Thoracic aorta (tissue), 2 donors: ENCODE measurements at places on chromosomes 13 and 19.
A peak's percentile ranks its signal among the peaks of the same experiment; 100 is the strongest.

DNA sequence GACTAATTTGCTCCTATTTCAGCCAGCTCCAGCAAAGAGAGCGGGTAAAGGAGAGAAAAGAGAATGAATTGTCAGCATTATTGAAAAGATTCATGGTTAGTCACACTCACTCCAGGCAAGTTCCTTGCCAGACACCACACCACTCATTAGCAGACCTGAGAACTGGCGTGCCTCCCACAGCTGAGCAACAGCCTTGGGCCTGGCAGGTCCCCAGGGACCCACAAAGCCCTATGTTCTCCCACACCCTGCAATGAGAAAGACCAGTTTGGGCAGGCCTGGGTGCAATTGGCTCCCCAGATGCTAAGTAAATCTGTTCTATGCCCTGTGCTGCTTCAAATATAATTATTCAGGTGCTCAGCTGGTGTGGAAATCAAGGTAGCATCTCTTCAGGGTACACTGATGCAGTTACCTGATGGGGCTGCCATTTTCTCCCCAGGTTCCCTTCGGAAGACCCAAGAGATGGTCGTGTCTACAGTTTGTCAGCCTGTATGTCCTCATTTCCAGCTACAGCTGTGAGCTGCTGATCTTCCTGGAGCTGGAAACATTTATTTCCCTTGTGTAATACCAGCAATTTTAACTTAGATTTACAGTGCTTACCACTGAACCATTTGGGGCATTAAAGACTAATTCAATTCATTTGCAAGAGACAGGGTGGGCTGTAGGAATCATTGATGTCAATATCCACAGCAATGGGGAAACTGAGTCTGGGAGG is 405.0 kb downstream of the COG6 start:
- no peaks in the 10 kb centered on the region for H3K36me3 ChIP-seq
- H3K27ac ChIP-seq, result no peak overlapping the region
- no peak overlapping the region for H3K4me3 ChIP-seq
- DNase-seq, result peak; percentile 24
- H3K27me3 ChIP-seq, result no peaks in the 10 kb centered on the region
- peaks cover 5% of the 10 kb centered on the region for H3K4me1 ChIP-seq

GRCh38 chr19:4385291-4386040 is 14.9 kb downstream of the SH3GL1 start:
- no peaks in the 10 kb centered on the region for H3K36me3 ChIP-seq
- H3K4me1 ChIP-seq, result peaks cover 27% of the 10 kb centered on the region
- no peak for DNase-seq
- H3K4me3 ChIP-seq, result no peak overlapping the region

- peaks cover 18% of the 10 kb centered on the region for H3K4me1 ChIP-seq
- no peaks in the 10 kb centered on the region for H3K27me3 ChIP-seq
- no peak for DNase-seq
These were observed 5.2 kb downstream of the INSR start for GRCh38 chr19:7288977-7289376.

- no peak for DNase-seq
- H3K27me3 ChIP-seq, result no peaks in the 10 kb centered on the region
- H3K27ac ChIP-seq, result peak overlapping the region; percentile 31
- no peaks in the 10 kb centered on the region for H3K36me3 ChIP-seq
- H3K4me3 ChIP-seq, result peak overlapping the region; percentile 77
These were observed 1.2 kb upstream of the SLC25A42 start for GRCh38 chr19:19062454-19063182.

DNA sequence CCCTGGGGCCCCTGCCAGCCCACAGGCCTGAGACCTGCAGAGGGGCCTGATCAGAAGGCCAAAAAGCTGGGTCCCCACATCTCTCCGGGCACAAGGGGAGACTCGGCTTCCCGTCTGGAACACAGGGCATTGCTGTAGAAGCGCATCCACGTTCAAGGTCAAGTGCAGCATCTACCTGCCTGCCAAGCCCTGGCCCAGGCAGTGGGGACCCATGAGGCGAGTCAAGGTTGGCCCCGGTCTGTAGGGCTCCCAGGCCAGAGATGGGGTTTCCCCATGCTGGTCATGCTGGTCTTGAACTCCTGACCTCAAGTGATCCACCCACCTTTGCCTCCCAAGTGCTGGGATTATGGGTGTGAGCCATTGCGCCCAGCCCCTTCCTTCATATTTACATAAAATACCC is 13.5 kb upstream of the COMP start:
- no peak overlapping the region for H3K4me3 ChIP-seq
- H3K27me3 ChIP-seq, result no peaks in the 10 kb centered on the region
- no peak for DNase-seq
- peaks cover 1% of the 10 kb centered on the region for H3K4me1 ChIP-seq
- H3K36me3 ChIP-seq, result no peaks in the 10 kb centered on the region
- no peak overlapping the region for H3K27ac ChIP-seq

DNA sequence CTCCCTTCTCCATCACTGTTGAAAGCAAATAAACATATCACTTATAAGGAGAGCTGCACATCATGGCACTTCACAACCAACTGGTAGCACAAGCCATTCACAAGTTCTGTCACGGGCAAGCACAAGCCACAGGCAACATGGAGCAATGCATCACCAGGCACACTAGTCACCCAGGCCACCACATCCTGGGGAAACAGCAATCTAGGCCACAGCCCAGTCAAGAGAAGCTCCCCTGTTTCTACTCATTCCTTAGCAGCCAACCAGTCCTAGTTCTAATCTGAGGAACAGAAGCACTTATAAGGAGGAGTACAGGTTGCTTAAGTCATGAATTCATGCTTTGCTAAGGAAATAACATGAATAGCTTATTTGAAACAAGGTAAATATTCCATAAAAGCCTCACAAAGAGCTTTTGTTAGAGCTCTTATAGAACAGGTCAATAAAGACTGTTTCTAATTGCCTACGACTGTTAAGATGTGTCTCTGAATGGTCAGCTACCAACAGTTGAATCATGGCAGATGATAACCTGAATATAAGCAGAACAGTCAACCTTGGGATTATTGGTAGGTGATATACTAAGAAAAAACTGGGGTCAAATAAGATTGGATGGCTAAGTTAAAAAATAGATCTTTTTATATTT is 169.0 kb downstream of the TBC1D4 start:
- no peaks in the 10 kb centered on the region for H3K27me3 ChIP-seq
- H3K36me3 ChIP-seq, result peaks cover 6% of the 10 kb centered on the region
- no peaks in the 10 kb centered on the region for H3K4me1 ChIP-seq
- DNase-seq, result no peak
- no peak overlapping the region for H3K4me3 ChIP-seq
- no peak overlapping the region for H3K27ac ChIP-seq

- H3K27me3 ChIP-seq, result no peaks in the 10 kb centered on the region
- H3K36me3 ChIP-seq, result no peaks in the 10 kb centered on the region
- H3K27ac ChIP-seq, result no peak overlapping the region
- H3K4me1 ChIP-seq, result no peaks in the 10 kb centered on the region
These were observed 173.7 kb upstream of the ZNF507 start for GRCh38 chr19:32171719-32172151.

GRCh38 chr13:33264620-33264978 is 21.0 kb downstream of the STARD13 start:
- H3K4me3 ChIP-seq, result no peak overlapping the region
- no peaks in the 10 kb centered on the region for H3K36me3 ChIP-seq
- peaks cover 12% of the 10 kb centered on the region for H3K4me1 ChIP-seq
- no peaks in the 10 kb centered on the region for H3K27me3 ChIP-seq

GRCh38 chr19:16917401-16917800 is 28.6 kb downstream of the F2RL3 start:
- no peaks in the 10 kb centered on the region for H3K27me3 ChIP-seq
- H3K36me3 ChIP-seq, result no peaks in the 10 kb centered on the region
- H3K4me3 ChIP-seq, result no peak overlapping the region
- no peak overlapping the region for H3K27ac ChIP-seq

DNA sequence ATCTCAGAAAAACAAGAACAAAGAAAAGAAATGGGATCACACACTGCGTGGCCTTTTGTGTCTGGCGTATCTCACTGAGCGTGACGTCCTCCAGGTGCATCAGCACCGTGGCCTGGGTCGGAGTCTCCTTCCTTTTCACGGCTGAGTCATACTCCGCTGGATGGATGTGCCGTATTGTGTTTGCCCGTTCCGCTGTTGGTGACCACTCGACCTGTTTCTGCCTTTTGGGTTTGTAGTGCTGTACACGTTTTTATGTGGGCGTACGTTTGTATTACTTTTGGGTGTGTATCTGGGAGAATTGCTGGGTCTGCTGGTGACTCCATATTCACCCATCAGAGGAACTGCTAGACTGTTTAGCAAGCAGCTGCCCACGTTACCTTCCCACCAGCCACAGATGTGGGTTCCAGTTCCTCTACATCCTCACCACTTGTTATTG is 11.4 kb downstream of the ARID3A start:
- peaks cover 53% of the 10 kb centered on the region for H3K4me1 ChIP-seq
- no peak overlapping the region for H3K4me3 ChIP-seq
- H3K27ac ChIP-seq, result no peak overlapping the region
- H3K36me3 ChIP-seq, result no peaks in the 10 kb centered on the region
- no peaks in the 10 kb centered on the region for H3K27me3 ChIP-seq

DNA sequence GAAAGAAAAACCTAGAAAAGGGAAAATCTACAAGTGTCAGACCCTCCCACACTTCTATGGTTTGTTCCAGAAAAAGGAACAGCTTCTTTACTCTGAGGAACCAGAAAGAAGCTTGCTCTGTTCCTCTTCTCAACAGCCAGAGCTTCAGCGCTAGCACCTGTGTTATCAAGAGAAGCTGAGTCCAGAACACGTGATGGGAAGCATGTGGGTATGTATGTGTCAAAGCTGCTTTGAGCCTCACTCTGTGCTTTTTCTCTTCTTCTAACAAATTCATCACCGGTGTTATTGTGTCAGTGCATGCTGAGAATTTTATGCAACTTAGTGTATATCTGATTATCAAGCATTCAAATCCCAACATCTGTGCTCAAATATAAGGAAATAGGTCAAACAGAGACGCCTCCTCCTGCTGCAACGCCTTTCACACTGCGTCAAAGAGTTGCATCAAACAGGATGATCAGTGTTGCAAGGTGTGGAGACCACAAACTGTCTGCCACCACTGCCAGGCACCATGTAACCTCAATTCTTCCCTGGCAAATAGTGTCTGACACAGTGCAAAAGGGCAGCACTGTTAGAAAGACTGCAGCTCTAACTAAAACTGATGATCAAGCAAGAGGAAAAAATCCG is 83.9 kb downstream of the LRRC63 start:
- no peak overlapping the region for H3K4me3 ChIP-seq
- DNase-seq, result no peak
- H3K27me3 ChIP-seq, result no peaks in the 10 kb centered on the region
- H3K4me1 ChIP-seq, result peaks cover 31% of the 10 kb centered on the region

DNA sequence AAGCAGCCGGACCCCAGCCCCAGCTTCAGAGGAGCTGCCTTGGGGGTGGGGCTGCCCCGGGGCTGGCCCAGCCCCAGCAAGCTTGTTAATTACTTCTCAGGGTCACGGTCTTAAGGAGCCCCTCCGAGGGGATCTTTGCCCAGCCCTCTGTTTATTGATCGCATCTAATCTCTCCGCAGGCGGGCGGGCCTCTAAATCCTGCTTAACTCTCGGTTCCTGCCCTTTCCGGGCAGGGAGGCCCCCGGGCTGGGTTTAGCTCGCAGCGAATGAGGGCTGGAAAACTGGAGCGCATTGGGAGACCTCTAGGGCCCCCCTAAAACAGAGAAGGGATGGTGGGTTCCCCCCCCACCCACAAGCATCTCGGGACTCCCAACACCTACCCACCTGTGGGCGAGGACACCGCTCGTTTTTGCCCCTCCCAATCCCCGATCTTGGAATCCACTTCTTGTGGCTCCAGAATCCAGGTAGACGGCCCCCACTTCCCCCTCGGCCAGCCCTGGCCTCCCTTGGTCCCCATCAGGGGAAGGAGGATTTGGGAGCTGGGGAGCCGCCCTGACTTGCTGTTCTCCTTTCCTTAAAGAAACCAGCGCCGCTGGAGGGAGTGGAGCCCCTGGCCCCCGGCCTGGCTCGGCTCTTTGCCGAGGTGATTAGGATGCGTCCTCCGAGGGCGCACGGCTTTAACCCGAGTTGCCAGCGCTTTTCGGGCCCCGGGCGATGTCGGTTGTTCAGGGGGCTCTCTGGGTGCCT is 59.5 kb upstream of the ADGRL1 start:
- peaks cover 8% of the 10 kb centered on the region for H3K4me1 ChIP-seq
- peak overlapping the region; percentile 31 for H3K4me3 ChIP-seq
- no peak for DNase-seq
- no peaks in the 10 kb centered on the region for H3K27me3 ChIP-seq
- no peaks in the 10 kb centered on the region for H3K36me3 ChIP-seq
- H3K27ac ChIP-seq, result no peak overlapping the region

DNA sequence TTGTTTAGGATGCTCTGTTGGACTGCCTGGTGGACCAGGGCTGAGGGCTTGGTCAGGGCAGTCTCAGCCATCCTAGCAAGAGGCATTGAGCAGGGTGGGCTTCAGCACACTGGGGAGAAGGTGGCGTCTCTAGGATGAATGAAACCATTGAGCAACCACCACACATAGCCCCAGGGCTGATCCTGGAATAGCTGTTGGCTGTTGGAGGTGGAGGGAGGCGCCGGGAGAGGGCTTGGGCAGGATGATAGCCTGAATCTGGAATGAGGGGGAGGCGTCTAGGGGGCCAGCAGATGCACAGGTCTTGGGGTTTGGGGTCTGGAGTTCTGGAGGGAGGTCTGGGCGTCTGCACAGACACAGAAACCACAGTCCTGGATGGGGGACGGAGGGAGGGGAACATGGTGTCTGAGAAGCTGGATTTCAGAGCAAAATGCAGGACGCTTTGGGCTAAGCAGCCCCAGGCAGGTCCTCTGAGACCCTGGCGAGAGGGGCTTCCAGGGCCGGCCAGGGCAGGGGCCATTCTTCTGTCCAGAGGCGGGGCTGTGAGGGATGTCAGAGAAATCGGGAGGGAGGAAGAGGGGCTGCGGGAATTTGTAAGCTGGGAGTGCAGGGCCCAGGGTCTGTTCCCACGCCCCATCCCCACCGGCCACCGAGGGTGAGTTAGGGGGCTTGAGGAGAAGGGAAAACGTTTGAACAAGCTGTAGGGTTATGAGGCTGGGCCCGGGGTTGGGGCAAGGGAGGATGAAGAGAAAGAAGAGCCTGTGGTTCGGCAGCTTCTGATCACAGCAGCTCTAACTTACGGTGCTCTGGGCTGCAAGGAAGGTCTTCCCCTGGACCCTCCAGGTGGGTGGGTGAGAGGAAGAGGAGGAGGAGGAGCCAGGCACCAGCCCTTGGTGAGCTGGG is 5.2 kb downstream of the TRAPPC5 start:
- H3K36me3 ChIP-seq, result peaks cover 22% of the 10 kb centered on the region
- H3K4me1 ChIP-seq, result peaks cover 5% of the 10 kb centered on the region
- H3K27me3 ChIP-seq, result no peaks in the 10 kb centered on the region
- no peak overlapping the region for H3K27ac ChIP-seq
- H3K4me3 ChIP-seq, result no peak overlapping the region
- no peak for DNase-seq

DNA sequence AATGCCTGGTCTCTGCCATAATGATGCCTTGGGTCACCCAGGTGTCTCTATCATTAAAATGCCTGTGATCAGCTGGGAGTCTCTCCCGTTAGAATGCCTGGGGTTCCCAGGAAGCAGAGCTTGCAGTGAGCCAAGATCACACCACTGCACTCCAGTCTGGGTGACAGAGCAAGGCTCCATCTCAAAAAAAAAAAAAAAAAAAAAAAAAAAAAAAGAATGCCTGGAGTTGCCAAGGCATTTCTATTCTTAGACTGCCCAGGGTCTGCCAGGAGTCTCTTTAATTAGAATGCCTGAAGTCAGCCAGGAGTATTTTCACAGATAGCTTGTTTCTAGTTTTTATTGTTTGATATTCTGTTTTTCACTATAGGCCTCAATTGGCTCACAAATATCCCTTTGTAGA is 1552.5 kb downstream of the UQCRFS1 start:
- H3K4me3 ChIP-seq, result no peak overlapping the region
- no peaks in the 10 kb centered on the region for H3K36me3 ChIP-seq
- H3K27ac ChIP-seq, result no peak overlapping the region

- no peak overlapping the region for H3K4me3 ChIP-seq
- H3K27ac ChIP-seq, result no peak overlapping the region
- no peaks in the 10 kb centered on the region for H3K4me1 ChIP-seq
- H3K36me3 ChIP-seq, result peaks cover 47% of the 10 kb centered on the region
These were observed 26.8 kb downstream of the PIAS4 start for GRCh38 chr19:4034048-4035017.
